ENCODE measurements at places on chromosomes 5 and 9. TPM values are rescaled to one million over a fixed set of nuclear protein-coding genes. Genes with fewer than 3 reads are reported as not detected.

GRCh38 chr5:1413211-1413610 lies 32.0 kb downstream of the SLC6A3 start:
- no peak overlapping the region for H3K27ac ChIP-seq
- H3K36me3 ChIP-seq = no peaks in the 10 kb centered on the region
- H3K4me3 ChIP-seq = no peak overlapping the region

The DHFR gene
- total RNA-seq = 6.8 TPM

DNA sequence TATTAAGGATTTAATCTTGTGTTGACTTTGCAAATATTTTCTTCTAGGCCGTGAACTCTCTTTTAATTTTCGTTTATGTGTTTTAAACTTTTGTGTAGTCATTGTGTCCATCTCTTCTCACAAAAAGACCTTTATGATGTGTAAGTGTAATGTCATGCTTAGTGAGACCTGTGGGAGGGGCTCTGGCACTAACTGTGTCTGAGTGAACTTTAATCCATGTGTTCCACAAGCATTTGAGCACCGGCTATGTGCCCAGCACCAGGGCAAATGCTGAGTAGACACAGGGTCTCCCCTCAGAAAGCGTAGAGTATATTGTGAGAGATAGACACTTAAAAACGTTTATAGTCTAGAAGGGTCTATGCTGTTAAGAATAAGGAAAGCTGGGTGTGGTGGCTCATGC lies 272.6 kb upstream of the TUT7 start:
- no peaks in the 10 kb centered on the region for H3K36me3 ChIP-seq
- no peak overlapping the region for H3K27ac ChIP-seq

The ZNF300 gene
- 4.6 TPM for total RNA-seq

- no peaks in the 10 kb centered on the region for H3K36me3 ChIP-seq
- H3K4me3 ChIP-seq = no peak overlapping the region
- DNase-seq = no peak
- no peaks in the 10 kb centered on the region for H3K4me1 ChIP-seq
Measured at GRCh38 chr5:35337340-35338156, 107.3 kb upstream of the PRLR start.

The KDM3B gene
- total RNA-seq = 61.2 TPM

The PAEP gene
- 3.0 TPM for total RNA-seq

- H3K36me3 ChIP-seq = no peaks in the 10 kb centered on the region
- H3K27me3 ChIP-seq = no peaks in the 10 kb centered on the region
- no peak for DNase-seq
- no peak overlapping the region for H3K27ac ChIP-seq
- no peaks in the 10 kb centered on the region for H3K4me1 ChIP-seq
- no peak overlapping the region for H3K4me3 ChIP-seq
Measured at GRCh38 chr5:158812408-158812807, 287.3 kb downstream of the EBF1 start.

DNA sequence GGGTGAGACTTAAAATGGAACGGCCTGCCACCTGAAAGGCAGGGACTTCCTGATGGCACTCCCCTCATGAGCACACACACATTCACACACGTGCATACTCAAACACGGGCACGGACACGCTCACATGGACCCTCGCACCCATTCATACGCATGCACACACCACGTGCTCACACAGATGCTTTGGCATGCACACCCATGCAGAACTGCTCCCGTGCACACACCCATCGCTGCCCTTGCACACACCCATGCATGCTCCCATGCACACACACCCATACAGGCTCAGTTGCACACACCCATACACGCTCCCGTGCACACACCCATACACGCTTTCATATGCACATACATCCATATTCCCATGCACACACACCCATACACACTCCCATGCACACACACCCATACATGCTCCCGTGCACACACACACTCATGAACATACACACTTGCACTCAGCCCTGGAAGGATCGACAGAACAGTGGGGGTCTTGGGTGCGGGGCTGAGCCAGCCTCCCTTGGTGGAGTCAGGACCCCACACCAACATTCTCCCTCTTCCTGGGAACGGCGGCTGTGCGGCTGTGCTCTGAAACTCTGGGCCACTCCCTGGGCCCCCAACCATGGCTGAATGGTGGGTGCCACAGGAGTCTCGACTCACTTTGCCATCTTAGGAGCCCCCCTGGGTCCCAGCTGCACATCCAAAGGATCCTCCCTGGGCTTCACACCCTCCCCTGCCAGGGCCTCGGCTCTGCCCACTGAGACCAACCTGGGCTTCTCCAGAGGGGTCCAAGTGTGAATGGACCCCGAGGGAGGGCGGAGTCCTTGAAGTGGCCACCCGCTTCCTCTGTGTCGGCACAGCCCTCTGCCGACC lies 115.2 kb downstream of the RXRA start:
- H3K4me3 ChIP-seq = no peak overlapping the region
- H3K4me1 ChIP-seq = peaks cover 19% of the 10 kb centered on the region
- H3K36me3 ChIP-seq = no peaks in the 10 kb centered on the region
- DNase-seq = no peak
- no peaks in the 10 kb centered on the region for H3K27me3 ChIP-seq
- no peak overlapping the region for H3K27ac ChIP-seq

The IL13 gene
- 2.3 TPM for total RNA-seq

The ADAMTSL1 gene
- total RNA-seq = 9.8 TPM

- H3K36me3 ChIP-seq = no peaks in the 10 kb centered on the region
- DNase-seq = no peak
- H3K4me1 ChIP-seq = no peaks in the 10 kb centered on the region
- H3K4me3 ChIP-seq = no peak overlapping the region
Measured at GRCh38 chr9:134192311-134192950, 28.1 kb upstream of the RNU6ATAC start.

- no peaks in the 10 kb centered on the region for H3K36me3 ChIP-seq
- no peaks in the 10 kb centered on the region for H3K4me1 ChIP-seq
- no peak overlapping the region for H3K27ac ChIP-seq
- no peak for DNase-seq
- H3K4me3 ChIP-seq = no peak overlapping the region
- H3K27me3 ChIP-seq = no peaks in the 10 kb centered on the region
Measured at GRCh38 chr5:10599862-10600284, 36.0 kb downstream of the ANKRD33B start.

The NIPAL4 gene
- total RNA-seq = 2.7 TPM

- no peak overlapping the region for H3K4me3 ChIP-seq
- no peaks in the 10 kb centered on the region for H3K27me3 ChIP-seq
- H3K4me1 ChIP-seq = no peaks in the 10 kb centered on the region
- no peak overlapping the region for H3K27ac ChIP-seq
- H3K36me3 ChIP-seq = no peaks in the 10 kb centered on the region
- DNase-seq = no peak
Measured at GRCh38 chr5:152246401-152246800, 158.7 kb downstream of the NMUR2 start.

The TAS2R1 gene
- not detected for total RNA-seq

- no peak overlapping the region for H3K4me3 ChIP-seq
- no peak overlapping the region for H3K27ac ChIP-seq
- no peaks in the 10 kb centered on the region for H3K4me1 ChIP-seq
- DNase-seq = no peak
- H3K36me3 ChIP-seq = no peaks in the 10 kb centered on the region
Measured at GRCh38 chr5:154055201-154055600, 16.4 kb downstream of the MFAP3 start.

DNA sequence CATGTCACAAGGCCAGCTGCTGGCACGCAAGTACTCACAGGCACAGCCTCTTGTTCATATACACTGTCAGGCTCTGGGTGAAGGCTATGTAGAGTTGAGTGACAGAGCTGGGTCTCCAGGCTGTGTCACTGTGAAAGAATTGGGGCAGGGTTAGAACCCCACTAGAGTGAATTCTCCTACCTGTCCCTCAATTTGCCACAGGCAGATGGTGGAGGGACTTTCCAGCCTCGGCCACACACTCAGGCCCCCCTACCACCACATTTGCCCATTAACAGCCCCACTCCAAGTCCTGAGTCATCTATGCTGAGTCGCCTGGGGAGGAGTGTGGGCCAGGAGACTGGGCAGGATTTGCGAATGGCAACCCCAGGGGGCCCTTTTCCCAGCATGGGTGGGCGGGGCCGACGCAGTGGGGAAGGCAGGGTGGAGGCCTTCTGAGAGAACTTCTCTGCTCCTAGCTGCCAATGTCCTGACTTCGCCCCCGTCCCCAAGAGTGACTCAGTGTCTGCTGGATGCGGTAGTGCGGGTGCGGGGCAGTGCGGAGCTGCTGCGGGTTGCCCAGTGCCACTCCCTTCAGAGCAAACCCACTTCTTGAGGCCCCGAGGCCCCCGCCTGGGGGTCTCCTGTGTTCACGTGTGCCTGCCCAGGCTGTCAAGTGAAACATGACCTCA lies 50.3 kb upstream of the PSD2 start:
- H3K36me3 ChIP-seq = no peaks in the 10 kb centered on the region
- H3K27me3 ChIP-seq = peaks cover 2% of the 10 kb centered on the region
- H3K27ac ChIP-seq = no peak overlapping the region

DNA sequence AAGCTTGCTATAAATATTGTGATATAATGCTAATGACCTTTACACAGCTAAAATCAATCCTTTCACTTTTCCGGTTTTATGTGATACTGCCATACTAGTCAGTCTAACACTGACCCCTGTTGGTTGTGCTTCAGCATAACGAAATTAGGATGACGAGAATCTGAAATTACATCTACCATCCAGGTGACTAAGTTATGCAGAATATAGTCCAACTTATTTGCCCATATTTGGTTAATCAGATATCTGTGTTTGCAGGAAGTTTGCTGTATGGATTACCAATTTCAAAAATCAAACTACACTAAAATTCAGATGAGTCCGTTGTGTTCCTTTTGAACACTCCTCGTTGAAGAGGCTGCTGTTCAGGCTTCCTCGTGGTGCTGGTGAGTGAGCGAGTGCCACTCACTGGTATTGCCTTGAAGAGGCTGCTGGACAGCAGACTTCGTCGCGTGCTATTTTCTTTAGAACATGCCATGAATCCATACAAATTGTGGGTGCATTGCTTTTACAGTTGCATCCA lies 32.5 kb downstream of the TENT4A start:
- DNase-seq = peak; percentile 37
- H3K27ac ChIP-seq = no peak overlapping the region
- H3K27me3 ChIP-seq = no peaks in the 10 kb centered on the region
- no peaks in the 10 kb centered on the region for H3K36me3 ChIP-seq
- H3K4me1 ChIP-seq = no peaks in the 10 kb centered on the region

The BTNL9 gene
- 11.7 TPM for total RNA-seq

The NXNL2 gene
- total RNA-seq = 0.68 TPM

The STING1 gene
- 33.8 TPM for total RNA-seq

The ARSI gene
- total RNA-seq = 1.6 TPM

Data from prostate gland (tissue), 2 donors.